Dorsolateral prefrontal cortex (tissue), 122 donors: ENCODE measurements at places on chromosomes 16 and 17.

DNA sequence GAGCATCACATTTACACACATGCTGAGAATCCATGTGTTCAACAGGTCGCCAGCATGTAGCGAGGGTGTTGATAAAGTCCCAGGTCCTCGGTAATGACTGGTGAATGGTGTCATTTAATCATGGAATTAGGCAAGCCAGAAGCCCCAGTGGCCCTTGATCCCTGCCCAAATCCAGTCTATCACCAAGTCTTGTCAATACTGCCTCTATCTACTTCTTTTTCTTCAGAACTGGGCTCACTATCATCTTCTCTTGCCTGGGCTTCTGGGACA is 31.3 kb upstream of the MED13 start:
- DNase-seq, result no peak

DNA sequence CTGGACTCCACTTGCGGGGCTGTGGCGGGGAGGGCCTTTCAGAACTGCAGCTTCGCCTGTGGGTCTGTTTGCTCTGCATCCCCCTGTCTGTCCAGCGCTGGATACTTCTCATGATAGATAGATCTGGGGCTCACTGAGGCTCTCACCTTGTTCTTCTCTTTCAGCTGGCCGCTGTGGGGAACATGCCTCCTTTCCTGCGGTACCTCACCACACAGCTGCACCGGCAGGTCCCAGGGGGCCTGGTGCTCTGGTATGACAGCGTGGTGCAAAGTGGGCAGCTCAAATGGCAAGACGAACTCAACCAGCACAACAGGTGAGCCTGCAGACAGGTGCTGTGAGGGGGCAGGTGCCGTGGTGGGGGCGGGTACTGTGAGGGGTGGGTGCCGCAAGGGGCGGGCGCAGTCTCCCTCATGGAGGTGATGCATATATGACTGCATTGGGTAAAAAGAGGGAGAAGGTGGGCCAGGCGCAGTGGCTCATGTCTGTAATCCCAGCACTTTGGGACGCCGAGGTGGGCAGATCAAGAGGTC is 6.2 kb downstream of the ENGASE start:
- DNase-seq, result no peak

DNA sequence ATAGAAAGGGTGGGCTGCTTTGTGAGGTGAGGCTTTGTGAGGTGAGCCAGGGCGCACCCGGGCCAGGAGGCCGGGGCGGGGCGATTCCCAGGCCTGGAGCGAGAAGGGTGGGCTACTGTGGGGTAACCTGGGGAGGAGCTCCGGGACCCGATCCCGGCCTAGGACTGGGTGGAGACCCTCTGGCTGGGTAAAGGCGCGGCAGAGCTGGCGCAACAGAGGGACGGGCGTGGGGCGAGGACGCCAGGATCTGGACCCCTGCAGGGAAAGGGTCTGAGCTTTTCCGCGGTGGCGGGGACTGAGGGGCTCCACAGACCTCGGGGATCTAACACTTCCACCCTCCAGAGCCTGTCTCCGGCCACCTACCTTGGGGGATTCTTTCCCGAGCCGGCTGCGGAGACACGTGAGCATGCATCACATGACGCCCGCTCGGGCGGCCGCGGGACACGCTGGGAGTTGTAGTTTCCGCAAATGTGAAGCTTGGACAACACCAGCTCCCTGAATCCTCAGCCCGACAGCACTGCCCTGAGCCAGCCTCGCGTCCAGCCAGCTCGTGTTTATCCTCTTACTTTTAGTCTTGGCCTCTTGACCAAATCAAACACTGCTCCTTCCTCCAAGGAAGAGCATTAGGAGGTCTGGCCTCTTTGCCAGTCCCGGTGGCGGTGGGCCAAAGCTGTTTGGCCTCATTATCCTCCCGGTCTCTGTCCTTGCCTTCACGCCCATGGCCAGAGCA is at the start of gene SLC38A7:
Gene SLC38A7 (minus strand): TSS at position 417 of the 730 bp plus-strand sequence. CDS start 4,644 bp downstream, outside the sequence.
- peak; percentile 95 for DNase-seq

- DNase-seq, result no peak
Observed at GRCh38 chr17:11795906-11796305, 197.6 kb downstream of the DNAH9 start.

DNA sequence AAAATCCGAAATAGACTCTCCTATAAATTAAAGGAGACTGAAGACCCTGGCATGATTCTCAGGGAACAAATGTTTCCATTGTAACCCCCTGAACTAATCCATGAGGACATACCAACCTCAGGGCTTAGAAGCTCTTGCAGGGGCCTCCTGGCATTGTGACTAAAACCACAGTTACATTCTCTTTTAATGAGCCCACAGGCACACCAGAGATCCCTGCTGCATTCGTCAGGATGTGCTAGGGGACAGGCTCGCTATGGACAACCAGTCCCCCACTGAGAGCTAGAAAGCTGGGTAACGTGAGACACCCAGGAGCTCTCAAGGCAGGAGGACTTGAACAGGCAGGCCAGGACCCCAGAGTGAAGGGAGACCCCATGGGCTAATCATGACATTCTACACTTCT is 140.6 kb upstream of the TNRC6C start:
- DNase-seq, result no peak

DNA sequence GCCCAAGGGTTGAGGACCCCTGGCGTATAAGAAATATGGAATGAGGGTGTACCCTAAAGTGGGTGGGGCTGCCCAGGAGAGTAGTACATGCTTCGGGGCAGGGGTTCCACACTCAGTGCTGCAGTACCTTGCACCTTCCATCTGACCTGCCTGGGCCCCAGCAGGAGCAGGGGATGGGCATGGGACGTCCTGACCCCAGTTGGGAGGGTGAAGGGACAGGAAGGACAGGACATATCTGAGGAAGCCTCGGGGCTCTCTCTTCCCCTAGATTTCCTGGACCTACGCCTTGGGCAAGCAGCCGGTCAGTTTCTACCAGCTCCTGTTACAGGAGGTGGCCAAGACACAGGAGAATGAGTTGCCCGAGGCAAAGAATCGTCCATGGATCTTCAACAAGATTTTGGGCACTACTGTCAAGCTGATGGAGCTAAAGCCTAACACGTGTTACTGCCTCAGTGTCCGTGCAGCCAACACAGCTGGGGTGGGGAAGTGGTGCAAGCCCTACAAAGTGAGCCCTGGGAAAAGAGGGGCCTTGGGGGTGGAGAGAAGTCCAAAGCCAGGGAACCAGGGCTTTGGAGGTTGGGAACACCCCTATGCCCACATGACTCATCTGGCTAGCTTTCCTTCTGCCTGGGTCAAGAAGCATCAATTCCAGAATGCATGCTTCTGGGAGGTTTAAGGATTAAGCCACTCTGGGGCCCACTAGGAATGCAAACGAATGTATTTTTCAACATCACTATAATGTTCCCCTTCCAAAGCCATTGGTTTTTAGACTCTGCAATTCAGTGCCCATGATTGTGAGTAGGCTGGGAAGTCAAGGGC is 7.9 kb downstream of the FNDC8 start:
- DNase-seq, result no peak

DNA sequence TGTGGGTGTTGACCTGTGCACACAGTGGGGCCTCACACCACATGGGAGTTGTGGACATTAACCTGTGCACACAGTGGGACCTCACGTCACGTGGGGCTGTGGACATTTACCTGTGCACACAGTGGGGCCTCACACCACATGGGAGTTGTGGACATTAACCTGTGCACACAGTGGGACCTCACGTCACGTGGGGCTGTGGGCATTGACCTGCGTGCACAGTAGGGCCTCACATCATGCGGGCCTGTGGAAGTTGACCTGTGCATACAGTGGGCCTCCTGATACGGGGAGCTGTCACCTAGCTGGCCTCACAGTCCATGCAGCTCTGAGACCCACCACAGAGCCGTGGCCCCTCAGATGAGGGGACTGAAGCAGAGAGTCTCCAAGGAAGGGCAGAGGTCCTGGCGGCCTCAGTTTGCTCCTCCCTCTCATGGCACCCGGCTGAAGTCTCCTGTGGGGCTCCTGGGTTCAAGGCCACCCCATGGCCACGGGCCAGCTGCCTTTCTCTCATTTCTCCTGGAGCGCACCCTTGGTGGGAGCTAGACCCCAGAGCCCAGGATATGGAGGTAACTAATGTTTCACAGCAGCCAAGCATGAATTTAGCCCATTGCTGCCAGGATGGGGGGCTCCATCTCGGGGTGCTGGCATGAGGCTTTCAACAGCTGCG is 21.0 kb downstream of the CACNA1H start:
- no peak for DNase-seq

DNA sequence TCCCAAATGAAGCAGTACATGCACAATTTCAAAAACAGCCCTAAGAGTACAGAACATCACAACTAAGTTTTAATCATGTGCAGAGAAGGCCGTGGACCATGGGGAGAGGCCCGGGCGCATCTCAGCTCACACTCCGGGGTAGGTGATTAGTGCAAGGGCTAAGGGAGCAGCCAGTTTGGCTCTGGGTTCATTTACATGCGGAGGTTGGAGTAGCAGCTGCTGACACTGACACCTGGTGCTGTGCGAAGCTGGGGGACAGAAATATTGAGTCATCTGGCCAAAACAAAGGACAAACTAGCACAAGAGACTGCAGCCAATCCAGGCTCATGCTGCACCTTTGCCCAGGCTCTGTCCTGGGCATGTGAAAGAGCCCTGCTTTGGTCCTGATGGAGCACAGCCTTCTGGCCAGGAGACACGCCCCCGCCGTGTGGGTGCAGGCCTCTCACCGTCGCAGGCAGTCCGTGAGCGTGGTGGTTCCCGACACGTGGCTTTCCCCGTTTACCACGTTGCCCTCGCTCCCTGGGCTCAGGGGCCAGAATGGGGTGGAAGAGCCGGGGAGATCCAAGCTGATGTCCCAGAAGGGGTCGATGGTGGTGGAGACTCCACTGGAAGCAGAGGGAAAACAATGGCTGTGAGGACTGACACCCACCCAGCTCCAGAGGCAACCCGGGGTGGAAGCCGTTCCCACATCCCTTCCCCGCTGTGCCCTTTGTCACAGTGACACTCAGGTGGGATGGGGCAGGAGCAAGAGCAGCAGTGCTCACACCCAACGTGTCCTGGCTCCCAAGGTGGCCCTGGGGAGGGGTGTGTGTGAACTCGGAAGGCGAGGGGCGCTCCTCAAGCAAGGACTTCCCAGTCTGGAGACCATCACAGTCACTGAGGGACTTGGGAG is 31.9 kb downstream of the USP22 start:
- DNase-seq, result no peak

GRCh38 chr16:78106686-78107085 is 7.2 kb downstream of the WWOX start:
- no peak for DNase-seq
